T follicular helper cell (primary cell): ENCODE measurements at places on chromosomes 2 and 18.

- DNase-seq, result no peak
These were observed 147.6 kb downstream of the HDAC4 start for GRCh38 chr2:239253264-239253663.

DNA sequence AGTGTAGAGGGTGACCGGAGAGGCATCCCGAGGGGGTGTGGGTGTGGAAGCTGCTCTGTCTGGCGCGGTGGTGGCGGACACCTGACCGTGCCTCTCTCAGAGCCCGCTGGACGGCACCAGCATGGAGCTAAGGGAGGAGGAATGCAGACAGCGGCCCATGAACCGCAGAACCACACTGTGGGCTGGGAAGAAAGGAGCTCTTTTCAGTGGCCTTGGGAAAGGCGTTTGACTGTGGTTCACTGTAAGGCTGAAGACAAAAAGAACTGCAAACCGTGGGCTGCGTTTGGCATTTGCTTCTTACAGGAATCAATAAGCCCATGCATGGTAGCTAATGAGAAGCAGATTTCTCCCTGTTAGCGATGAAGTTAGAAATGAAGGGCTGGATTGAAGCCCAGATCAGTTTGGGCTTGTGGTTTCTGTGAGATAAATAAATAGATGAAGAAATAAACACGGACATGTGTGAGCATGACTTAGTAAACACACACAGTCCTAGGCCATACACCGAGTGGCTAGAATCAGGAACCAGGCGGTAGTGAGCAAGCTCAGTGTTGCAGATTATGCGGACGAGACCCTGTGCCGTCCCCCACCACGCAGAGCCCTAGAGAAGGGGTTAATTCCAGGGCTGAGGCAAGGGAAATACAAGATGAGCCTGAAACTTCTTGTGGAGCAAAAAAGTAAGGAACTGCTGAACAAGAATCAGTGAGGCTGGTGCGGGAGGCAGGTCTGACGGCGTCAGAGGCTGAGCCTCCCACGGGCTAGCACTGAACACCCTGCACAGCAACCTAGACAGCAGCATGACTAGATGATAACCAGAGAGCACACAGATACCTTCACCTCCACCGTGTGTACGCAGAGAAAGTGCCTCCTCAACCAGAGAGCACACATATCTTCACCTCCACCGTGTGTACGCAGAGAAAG is 29.3 kb upstream of the NFATC1 start:
- no peak for DNase-seq

- DNase-seq, result no peak
These were observed 189.2 kb downstream of the LAMA1 start for GRCh38 chr18:6928359-6928758.

DNA sequence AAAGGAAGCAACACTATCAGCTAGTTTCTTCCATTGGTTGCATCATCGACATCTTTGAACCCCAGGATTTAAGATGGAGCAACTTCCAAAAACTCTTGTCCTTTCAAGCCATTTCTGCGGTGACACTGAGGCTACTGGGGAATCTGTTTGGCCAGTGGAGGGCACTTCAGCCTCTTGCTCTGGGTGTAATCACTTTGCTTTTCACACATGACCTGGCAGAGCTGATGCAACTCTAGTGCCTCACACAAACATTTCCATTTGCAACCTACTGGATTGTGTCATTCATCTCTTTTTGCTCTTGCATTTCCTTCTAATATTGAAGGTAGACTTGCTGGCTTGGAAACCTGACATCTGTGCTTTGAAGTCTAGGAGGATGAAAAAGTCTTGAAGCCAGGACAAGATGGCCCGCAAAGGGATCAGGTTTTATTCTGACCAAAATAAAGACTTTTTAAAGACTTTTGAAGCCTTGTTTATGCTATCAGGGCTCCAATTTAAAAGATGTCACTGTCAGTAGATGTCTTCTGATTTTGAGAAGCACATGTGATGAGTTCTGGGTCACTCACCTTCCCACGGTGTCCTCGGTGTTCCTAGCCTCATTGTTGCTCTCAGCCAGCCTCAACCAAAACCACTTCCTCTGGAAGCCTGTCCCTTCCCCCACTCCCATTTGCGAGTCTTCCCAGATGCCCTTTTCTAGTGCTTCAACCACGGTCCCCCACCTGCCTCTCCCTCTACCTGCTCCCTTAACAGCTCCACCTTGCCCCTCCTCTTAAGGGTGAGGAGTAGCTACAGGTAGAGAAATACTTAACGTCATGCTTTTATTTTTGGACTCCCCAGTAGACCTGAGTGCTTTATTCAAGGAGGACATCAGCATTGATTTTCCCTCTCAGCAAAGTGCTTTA is 69.7 kb upstream of the KCNE4 start:
- no peak for DNase-seq
